Urinary bladder (tissue), 4 donors: ENCODE measurements at places on chromosomes 2 and 18.

GRCh38 chr2:130828461-130828860 lies 8.3 kb upstream of the ARHGEF4 start:
- DNase-seq: no peak

DNA sequence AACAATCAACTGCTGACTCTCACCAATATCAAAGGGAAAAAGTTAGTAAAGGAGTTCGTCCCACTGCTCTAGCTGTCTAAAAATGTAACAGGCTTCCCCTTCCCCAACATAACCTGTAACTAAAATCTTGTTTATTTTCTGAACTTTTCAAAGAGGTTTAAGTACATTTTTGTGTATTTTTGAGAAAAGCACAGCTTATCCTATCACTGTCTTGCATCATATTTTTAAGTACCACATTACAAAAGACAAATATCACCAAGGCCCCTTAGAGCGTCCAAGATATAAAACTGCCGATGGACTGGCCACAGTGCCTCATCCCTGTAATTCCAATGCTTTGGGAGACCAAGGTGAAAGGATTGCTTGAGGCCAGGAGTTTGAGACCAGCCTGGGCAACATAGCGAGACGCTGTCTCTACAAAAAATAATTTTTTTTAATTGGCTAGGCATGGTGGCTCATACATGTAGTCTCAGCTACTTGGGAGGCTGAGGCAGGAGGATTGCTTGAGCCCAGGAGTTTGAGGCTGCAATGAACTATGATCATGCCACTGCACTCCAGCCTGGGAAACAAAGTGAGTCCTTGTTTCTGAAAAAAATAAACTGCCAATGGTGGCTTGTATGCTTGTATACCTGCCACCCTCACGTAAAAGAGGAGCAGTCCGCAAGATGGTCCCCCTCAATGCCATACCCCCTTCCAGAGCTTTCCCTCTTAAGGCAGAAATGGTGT lies 21.2 kb upstream of the LAPTM4A start:
- no peak for DNase-seq

GRCh38 chr2:103873716-103874351 lies 980.1 kb upstream of the POU3F3 start:
- DNase-seq: no peak

- peak; percentile 53 for DNase-seq
These were observed 22.0 kb downstream of the SLC14A1 start for GRCh38 chr18:45745817-45746461.

- DNase-seq: no peak
These were observed 15.3 kb downstream of the CAPN14 start for GRCh38 chr2:31202041-31202440.

DNA sequence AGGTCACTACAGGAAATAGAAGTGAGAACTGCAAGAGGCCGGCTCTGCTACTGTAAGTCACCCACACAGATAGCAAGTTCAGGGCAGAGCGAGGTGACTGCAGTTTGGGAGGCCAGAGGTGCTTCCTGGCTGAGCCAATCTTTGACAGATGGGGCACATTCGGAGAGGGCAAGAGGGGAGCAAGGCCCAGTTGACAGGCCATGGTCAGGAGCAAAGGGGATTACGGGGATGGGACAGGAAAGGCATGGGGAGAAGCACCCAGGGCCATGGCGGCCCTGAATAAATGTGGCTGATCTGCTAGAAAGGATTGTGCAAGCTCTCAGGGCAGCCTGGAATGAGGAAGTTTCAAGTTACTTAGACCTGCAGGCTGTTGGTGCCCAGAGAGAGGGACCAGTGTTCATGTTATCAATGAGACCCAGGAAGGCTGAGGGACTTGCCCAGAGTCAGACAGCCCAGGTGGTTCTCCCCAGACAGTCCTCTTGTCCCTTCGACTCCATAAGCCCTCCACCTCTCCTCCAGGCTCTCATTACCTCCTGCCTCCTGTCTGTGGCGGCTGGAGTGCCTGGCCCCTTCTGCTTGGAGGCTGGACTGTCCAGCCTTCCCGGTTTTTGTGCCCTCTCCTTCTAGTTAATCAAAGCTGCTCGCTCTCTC lies 123.3 kb downstream of the CTIF start:
- no peak for DNase-seq

DNA sequence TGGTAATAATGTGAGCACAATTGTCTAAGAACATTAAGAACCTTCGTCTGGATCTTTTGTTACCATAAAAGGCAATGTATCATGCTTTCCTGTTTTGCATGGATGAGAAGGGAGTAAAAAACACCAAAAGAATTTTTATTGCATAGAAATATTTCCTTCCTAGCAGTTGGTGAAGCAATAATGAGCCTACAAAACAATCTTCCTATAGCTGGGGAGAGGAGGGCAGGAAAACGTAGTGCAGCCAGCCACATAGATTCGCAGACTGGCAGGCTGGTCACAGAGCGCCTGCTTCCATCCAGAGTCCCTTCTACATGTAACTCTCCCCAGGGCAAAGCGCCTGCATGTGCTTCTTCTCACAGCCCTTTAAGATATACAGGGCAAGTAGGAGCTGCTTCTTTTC lies 190.4 kb downstream of the BABAM2 start:
- no peak for DNase-seq

DNA sequence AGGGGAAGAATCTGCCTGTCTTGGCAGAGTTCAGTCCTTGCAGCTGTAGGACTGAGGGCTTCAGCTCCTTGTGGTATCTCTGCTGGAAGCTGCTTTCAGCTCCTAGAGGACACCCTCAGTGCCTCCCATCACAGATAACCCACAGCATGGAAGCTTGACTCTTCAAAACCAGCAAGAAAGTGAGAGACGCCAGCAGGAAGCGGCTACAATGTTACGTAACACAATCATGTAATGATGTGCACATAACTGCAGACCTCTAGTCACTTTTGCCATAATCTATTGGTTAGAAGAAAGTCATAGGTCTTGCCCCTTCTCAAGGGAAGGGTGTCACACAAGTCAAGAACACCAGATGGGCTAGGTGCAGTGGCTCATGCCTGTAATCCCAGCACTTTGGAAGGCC lies 69.1 kb upstream of the AFF3 start:
- no peak for DNase-seq

DNA sequence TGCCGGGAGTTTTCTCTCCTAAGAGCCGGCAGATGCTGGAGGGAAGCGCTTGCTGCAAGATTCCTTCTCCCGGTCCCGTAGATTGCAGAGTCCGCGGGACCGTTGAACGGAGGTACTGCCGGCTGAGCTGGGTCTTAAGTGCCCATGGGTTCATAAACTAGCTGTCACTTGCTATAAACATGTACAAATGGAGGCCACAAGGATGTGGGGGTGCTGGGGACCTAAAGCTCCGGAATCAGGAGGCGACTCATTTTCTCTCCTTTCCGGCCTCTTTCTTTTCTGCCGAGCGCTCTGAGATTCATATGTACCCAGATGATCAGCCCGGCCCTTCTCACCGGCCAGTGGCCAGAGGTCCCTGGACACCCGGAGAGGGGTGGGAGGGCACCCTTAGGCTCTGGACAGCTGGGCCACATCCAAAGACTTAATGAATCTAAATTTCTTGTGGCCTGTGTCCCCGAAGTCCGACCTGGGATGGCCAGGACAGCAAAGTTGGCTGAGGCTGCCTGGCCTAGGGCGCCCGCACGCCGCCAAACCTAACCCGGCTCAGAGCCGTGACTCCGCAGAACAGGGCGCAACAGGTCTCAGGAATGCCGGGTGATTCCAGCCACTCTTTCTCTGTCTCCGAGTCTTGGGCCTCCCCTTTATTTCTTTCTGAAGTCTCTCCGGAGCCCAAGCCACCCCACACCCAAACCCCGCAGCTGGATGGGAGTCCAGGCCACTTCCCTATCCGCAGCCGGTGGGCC lies 2.4 kb upstream of the PAX3 start:
- no peak for DNase-seq

- no peak for DNase-seq
These were observed 3.6 kb downstream of the LIMS2 start for GRCh38 chr2:127671557-127672302.

DNA sequence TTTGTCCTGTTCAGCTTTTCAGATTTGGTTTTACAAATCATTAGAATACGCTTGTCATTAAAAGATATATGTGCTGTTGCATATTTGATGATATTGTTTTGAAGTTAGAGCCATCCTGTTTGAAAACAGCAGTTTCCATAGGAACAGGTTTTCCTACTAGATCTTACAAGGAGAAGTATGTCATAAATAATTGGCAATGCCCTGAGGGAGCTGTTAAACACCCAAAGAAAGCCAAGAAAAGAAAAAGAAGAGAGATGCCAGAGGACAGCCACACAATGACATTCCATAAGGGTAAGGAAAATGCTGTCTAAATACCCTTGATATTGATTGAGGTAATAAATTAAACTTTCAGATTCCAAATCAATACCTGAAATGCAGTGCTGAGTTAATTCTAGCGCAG lies 392.2 kb upstream of the CRIM1 start:
- no peak for DNase-seq

- no peak for DNase-seq
These were observed 7.4 kb upstream of the MBP start for GRCh38 chr18:77140030-77140429.

DNA sequence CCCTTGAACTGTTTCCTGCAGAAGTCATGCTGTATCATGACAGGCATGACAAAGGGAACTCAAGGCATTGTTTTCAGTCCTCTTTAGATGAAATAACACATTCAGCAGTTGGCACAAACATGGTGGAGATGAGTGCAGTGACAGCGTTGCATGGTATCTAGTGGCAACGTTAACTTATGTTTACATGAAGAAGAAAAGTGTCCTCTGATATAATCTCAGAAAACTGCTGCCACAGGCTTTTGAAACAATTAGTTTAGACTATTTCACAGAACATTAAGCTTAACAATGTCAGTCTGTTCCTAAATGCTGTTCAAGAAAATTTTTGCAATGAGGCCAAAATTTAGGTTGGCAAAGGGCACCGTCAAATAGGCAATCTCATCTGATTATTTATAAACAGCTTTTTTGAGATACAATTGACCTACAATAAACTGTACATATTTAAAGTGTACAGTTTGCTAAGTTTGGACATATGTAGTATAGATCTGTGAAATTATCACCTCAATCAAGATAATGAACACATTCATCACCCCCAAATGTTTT lies 64.7 kb downstream of the LYPD6B start:
- no peak for DNase-seq

DNA sequence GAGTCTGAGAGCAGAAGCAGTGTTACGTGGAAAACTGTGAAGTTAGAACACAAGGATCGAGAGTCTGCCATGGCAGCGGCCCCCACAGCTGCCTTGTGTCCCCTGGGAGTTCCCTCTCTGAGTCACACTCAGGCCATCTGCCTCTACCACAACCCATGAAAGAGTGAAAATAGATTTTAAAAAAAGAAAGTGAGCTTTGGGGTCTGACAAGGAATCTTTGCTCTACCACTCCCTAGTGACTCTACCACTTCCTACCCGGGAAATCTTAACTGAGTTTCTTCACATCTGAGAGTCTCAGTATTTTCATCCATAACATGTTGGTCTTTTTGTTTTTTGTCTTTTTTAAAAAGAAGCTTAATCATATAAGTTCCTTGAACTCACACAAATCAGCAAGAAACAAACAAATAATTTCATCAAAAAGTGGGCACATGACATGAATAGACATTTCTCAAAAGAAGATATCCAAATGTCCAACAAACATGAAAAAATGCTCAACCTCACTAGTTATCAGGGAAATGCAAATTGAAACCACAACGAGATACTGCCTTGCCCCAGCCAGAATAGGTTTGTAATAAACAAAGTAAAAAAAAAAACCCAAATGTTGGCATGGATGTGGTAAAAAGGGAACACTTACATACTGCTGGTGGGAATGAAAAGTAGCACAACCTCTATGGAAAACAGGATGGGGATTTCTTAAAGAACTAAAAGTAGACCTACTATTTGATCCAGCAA lies 2.4 kb upstream of the MSGN1 start:
- DNase-seq: no peak

DNA sequence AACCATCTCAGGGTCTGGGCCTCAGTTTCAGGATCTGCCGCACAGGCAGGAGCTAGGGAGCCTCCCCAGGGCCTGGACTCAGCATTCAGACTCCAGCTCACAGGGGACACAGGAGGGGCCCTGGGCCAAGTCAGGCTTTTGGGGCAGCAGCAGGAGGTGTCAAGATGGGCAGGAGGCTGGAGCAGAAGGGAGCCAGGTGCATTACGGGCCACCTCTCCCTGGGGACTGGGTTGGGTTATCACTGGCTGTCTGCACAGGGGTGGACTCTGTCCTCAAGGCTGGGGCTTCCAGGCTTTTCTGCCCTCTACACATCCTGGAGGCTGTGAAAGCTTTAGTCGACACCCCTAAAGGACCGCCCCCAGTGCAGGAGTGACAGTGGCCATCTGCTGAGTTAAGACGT lies 20.0 kb downstream of the AQP12A start:
- DNase-seq: no peak

DNA sequence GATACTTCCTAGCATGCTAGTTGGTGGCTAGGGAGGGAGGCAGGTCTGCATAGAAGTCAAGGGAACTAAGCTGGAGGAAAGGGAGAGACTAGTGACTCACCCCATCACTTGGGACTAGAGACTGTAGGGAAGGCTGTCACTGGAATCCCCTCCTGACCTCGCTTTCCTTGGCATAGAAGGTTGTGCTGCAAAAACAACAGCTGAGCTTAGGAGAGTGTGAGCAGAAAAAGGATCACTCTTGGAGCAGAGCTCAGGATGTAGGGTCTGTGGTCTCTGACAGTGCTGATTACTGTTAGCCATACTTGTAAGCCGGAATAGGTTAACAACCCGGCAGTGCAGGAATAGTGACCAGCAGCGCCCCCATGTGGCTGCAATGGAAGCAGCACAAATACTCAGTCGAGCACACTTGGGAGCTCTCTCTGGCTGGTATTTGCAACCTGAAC lies 66.9 kb upstream of the SMAD2 start:
- no peak for DNase-seq

- no peak for DNase-seq
These were observed 79.8 kb upstream of the CAVIN2 start for GRCh38 chr2:191926671-191927070.
